Hypothalamus (tissue), 51 donors: ENCODE measurements at places on chromosomes 11 and 22.

- DNase-seq, result no peak
Measured at GRCh38 chr22:28426346-28427132, 253.1 kb downstream of the TTC28 start.

DNA sequence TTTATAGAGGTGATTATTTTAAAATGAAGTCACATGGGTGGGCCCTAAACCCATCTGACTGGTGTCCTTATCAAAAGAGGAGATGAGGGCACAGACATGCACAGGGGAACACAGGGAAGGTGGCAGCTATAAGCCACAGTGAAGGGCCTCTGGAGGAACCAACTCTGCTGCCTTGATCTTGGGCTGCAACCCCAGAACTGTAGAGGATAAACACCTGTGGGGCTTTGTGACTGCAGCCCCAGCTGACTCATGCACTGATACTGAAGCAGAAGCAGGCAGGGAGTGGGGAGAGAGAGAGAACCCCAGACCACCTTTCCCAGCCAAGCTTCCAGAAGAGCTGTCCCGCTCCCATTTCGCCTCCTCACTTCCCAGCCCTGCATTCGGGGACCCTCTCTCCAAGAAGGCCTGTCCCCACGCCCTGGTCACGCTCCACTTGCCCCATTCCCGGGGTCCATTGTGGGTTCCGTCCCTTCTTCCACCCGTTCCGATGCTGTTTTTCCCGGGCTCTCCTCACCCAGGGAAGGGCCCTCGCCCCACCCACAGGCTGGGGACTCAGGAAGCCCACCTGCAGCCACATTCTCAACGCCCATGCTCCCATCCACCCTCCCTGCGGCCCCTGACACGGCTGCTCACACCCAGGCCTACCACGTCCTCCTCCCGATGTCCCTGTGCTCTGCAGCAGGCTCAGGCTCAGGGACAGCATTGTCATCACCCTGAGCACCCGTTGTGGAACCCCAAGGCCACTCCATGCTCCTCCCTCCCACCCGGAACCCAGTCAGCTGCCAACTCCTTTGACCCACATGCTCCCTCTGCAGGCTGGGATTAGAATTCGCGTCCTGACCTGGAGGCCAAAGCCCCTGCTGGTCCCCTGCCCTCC, 90.8 kb upstream of the SHANK2 start:
- DNase-seq, result no peak

DNA sequence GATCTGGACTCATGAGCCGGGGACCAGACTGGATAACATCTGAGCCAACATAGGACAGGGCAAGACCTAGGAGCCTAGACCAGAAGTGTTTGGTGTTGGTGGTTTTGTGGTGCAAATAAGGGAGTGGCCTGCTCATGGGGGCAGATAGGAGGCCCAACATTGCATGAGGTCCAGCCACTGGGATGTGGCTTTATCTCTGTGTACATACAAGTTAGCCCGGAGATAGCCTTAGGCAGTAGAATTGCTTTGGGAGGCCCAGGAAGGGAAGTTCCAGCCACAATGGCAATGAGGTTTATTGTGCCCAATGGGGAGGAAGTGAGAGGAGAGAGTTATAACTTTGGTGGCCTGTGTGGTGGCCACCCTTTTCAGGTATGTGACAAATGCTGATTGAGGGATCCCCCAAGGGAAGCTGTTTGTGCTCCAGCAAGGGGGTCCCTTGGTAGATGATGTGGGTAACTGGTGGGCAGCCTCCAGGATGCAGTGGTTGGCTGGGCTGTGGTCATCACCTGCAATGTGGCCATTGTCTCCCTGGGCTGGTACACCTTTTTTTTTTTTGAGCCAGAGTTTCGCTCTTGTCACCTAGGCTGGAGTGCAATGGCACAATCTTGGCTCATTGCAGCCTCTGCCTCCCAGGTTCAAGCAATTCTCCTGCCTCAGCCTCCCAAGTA, 6.4 kb downstream of the LMO2 start:
- no peak for DNase-seq

DNA sequence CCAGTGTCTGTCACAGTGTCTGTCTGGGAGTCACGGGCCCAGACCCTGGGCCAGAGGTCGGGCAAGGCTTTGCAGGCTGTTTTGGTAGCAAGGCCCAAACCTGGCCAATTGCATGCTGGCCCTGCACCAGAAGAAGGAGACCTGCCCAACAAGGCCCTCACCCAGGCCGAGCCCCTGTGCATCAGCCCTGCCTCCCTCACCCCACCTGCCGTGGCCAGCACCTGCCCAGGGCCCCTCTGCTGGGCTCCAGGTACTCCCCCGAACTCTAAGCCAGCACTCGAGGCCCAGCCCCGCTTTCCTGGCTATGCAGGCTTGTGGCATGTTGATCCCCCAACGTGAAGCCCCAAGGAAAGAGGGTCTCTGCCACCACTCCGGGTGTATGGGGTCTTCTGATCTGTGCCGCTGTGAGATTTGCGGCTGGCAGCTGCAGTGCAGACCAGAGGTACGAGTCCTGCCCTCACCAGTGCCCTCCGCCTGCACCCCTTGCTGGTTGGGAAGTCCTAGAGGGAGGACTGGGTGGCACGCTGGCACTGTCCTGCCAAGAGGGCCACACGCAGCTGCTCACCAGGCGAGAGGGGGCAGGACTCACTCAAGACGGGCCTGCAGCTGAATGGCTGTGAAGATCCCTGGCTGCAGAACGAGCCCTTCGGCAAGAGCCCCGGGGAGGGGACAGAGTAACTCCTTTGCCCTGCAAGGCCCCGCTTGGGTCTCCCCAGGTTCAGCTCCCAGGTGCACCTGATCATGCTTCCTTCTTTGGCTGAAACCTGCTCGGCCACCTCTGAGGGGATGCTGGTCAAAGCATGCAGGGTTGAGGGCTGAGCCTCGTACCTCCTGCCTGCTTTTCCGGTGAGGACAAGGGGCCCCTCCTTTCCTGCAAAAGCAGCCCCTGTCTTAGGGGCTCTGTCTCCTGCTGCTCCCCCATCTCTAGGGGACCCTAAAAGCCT, 6.7 kb upstream of the SEPTIN5 start:
- DNase-seq, result no peak

DNA sequence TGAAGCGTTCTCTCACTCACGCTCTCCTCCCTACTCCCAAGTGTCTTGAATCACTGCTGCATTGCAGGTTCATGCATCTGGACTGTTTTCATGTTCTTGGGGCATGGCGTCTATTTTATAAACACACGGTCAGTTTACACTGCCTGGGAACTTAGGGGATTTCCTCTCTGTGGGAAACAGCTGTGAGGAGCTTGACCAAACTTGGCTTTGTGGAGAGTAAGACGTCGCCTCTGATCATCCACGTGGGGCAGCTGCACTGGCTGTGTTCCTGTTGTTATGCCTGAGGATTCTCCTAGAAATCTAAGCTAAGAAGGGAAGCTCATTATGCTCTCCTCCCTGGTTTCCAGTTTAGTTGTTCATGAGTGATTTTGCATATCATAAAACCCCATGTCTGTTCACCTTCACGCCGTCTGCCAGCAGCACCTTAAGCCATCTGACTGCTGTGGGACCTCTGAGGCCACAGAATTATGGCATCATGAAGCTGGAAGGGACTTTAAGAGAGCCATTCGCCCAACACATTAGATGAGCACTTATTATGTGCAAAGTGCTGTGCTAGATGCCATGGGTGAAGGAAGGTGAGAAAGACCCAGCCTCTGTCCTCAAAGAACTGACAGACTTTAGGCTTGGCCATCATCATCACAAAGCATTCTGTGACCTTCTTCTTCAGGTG, 38.8 kb upstream of the POU2AF1 start:
- no peak for DNase-seq

GRCh38 chr11:20114588-20114987, 45.7 kb downstream of the DBX1 start:
- DNase-seq, result no peak

DNA sequence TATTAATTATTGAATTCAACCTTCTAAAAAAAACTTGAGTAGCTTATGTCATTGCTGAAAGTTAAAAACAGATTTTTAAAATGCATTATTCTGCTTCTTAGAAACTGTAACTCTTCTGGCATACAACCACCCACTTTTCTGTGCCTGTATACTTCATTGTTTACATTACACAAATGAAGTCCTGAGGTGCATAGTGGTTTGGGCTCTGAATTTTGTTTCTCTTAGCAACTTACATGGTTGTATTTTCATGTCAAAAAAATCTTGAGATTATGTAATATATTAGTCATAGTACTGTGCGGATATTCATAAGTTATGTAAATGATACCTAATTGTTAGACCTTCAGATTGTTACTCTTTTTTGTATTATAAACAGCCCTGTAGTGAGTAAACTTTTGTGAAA, 12.2 kb downstream of the SC5D start:
- DNase-seq, result no peak

- DNase-seq, result no peak
Measured at GRCh38 chr11:33266393-33267215, 9.4 kb downstream of the HIPK3 start.
